ENCODE measurements at places on chromosomes 3 and 15.

GRCh38 chr3:147383617-147384016 lies 22.7 kb downstream of the ZIC4 start:
- peak; percentile 17 for DNase-seq

DNA sequence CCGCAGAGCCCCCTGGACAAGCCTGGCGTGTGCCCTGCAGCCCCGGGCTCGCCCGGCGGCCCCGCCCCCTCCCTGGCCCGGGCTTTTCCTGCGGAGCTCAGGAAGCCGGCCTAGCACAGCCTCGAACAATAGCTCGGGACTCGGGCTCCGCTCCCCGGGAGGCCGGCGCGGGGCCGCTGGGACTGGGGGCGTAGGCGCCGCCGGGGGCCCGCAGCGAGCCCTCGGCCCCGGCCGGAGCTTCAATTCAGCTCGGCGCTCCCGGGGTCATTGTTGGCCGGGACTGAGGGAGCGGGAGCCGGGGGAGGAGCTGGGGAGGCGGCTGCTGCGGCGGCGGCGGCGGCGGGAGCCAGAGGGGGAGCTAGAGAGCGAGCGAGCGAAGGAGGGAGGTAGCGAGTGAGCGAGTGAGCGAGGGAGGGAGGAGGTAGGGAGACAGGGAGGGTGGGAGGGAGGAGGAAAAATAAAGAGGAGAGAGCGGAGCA lies 41.0 kb upstream of the ROPN1 start:
- peak; percentile 65 for DNase-seq

DNA sequence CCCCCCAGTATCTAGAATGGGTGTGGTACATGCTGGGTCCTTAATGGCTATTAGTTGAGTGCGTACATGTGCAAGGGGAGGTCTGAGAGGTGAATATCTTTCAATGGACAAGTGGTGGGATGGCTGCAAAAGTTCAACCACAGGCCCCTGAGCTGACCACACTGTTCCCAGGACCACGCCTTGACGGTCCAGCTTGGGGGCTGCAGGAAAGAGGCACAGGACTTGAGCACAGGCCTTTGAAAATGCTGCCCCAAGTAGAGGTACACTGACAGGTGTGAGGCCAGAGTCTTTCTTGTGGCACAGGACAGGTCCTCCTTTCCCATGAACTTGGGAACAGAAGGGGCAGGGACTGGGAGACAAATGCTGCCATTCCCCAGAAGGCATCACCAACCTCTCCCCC lies 24.0 kb downstream of the AMOTL2 start:
- DNase-seq, result no peak

- no peak for DNase-seq
Observed at GRCh38 chr3:129432036-129432435, 3.6 kb upstream of the EFCAB12 start.

- DNase-seq, result no peak
Observed at GRCh38 chr15:95931619-95932018, 398.9 kb upstream of the NR2F2 start.

DNA sequence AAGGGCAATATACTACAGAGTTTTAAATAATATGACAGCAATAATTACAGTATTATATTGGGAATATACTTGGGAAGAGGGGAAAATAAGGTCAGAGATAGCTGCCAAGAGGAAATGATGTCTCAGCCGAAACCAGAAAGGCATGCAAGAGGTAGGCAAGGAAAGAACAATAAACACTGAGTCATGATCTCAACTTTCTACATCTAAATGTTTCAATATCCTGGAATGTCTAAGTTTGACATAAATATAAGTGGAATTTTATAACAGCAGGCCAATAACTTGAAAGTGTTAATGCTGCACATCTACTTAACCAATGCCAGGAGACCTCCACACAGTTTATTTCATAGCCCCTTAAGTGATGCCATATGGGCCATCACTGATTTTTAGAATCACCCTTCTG lies 99.8 kb upstream of the CPNE4 start:
- DNase-seq, result peak; percentile 89

GRCh38 chr15:32887090-32887489 lies 169.3 kb downstream of the GREM1 start:
- no peak for DNase-seq

DNA sequence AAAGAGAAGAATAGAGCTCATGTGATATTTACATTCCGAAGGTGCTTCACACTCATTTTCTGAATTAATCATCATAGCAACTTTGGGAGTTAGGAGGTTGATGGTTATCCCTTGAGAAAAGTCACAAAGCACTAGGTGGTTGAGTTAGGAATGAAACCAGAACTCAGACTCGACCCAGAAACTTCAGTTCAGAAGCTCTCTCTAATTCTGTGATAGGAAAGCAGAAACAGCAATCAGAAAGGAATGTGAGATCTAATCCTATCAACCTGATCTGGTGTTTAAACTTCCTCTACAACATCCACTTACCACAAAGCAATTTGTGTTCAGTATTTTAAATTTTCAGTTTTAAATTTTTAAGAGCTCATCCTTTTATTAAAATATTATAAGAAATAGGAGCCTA lies 211.2 kb downstream of the CNTN3 start:
- DNase-seq, result no peak

DNA sequence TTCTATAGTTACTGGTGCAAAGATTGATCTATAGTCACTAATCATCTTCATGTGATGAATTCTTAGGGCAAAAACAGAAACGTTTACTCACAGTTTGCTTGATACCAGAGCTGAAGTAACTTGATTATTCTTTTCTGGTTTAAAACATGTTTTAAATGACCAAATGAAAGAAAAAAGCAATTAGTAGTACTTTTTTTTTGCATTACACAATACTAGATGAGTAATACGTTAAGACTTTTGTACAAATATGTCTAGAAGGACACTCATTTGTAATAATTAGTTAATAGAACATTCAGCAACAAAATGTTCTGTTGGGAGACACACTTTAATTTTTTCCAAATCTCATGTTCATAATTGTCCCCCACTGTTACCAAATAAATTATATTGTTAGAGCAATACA lies 523.2 kb downstream of the SOX2 start:
- no peak for DNase-seq

- DNase-seq, result no peak
Observed at GRCh38 chr3:196127308-196128040, 45.6 kb upstream of the TFRC start.

DNA sequence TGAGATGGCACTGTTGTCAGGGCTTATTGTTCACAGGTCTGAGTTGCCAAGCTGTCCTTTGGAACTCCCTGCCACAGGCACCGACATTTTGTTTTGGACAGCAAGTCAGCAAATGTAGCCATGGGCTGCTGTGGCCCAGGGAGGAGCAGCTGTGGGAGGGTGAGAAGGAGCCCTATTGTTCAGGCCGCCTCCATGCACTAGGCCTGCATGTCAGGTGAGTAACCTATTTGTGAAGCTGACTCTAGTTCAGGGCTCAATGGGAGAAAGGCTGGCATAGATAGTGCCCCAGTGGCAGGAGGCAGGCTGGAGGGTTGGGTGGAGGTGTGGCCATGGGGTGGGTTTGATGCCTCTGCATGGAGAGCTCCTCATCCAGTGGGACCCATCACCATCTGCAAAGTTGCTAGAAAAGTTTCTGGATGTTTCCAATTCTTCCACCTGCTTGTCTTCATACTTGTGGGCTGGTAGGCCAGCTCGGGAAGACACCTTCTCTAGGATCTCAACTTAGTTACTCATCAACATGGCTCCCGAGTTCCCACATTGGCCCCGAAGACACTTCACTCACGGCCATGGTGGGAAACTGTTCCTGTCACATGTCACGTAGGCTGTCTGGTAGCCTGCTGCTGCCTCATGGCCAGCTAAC lies 19.5 kb downstream of the AMOTL2 start:
- DNase-seq, result no peak

DNA sequence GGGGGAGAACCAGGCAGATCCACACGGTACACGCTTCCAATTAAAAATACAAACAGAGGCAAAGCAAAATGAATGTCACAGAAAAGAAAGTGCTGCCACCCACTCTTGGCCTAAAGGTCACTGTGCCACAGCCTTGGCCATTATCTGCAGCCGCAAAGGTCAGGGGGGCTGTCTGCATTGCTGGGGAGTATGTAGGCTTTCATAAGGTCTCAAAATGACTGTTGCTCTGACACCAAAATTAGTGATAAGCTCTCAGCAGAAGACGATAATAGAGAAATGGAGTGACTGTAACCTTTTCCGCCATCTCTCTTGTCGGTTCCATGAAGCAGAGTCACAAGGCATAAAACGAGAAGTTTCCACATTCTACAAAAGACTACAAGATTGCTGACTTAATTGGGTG lies 374.2 kb upstream of the ICE2 start:
- no peak for DNase-seq

- DNase-seq, result no peak
Observed at GRCh38 chr3:112857526-112857925, 10.9 kb upstream of the CD200R1L start.

- DNase-seq, result peak; percentile 39
Observed at GRCh38 chr3:120147072-120147871, 53.0 kb upstream of the GSK3B start.

DNA sequence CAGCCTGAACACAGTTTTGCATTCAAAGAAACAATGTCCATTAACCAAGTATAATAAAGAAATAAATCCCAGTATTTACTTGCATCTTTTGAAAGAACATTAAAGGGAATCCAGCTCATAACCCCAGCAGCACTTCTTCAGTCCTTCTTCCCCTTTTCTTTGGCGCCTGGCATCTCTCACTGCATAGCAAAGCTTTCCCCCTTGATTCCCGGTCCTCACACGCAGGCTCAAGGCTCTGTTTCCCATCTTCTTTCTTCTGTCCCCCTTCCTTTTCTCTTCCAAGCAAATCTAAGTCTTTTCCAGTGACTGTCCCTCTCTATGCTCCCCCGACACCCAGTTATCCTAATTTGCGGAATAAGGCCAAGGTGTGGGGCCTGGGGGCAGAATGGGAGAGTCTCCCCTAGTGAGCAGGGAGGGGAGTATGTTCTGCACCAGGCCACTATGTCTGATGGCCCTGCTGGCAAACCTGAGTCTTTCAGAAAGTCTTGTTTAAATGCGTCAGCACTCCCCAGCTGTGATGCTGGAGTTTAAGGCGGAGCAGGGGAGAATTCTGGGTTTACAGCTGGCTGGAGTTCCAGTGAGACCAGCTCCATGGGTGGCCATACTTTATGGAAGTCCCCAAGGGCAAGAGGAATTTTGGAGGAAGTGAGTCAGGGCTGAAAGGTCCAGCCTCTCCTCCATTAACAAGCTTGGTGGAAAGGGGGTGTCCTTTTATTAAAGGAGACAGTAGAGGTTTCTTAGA lies 42.1 kb downstream of the GOLGA6A start:
- DNase-seq, result peak; percentile 81

- DNase-seq, result no peak
Observed at GRCh38 chr15:89446255-89446891, 50.0 kb downstream of the RHCG start.

- DNase-seq, result no peak
Observed at GRCh38 chr3:47151836-47152235, 12.1 kb downstream of the SETD2 start.

- DNase-seq, result peak; percentile 89
Observed at GRCh38 chr3:119240591-119241434, at the start of gene B4GALT4. Gene B4GALT4 (minus strand): TSS chr3:119240878. CDS start chr3:119230099, 10,779 bp downstream.

GRCh38 chr3:149727656-149728055 lies 24.6 kb downstream of the COMMD2 start:
- DNase-seq, result no peak

- DNase-seq, result peak; percentile 92
Observed at GRCh38 chr3:170614214-170614966, 28.5 kb upstream of the SLC7A14 start.

- no peak for DNase-seq
Observed at GRCh38 chr15:74155766-74156417, 17.6 kb upstream of the ISLR start.

DNA sequence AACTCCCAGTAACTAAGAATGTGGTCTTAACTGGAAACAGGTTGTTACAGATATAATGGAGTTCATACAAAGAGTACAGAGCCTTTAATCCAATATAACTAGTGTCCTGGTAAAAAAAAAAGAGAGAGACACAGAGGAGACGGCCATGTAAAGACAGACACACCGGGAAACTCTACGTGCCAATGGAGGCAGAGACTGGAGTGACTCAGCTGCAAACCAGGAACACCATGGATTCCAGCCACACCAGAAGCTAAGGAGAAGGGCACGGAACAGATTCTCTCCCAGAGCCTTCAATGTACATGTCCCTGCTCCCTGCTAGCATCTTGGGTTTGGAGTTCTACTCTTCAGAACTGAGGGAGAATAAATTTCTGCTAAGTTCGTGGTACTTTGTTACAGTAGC lies 4.5 kb downstream of the RNF168 start:
- peak; percentile 71 for DNase-seq

- DNase-seq, result no peak
Observed at GRCh38 chr3:178707311-178708031, 171.2 kb downstream of the KCNMB2 start.

DNA sequence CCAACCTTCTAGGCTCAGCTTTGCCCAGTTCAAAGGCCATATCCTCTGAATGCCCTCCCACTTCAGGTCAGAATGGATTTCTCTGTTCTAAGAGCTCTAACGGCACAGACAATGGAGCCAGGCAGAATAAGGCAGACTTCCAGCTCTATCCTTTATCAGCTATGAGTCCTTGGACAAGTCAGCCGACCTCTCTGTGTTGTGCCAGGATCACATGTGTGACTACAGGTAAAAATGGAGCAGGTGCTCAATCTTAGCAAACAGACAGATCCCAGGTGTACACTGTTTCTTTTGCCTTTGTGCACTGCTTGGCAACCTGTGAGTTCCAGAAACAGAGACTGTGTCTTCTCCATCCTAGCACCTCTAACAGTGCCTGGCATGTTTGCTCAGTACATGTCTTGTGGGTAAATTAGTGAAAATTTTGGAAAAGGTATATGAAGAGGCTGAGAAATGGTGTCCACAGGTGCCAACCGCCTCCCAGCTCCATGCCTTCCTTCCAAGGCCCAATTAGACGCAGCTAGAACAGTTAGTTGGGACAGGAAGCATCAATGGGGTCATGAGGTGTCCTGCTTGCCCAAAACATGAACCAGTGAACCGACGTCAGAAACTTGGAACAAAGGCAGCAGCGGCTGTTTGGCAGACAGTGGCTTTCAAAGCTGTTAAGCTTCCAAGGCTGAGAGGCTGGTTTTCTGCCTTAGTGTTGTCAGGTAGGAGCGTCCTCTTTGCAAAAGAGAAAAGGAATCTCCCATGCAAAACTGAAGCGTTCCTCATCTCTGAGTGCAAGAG lies 28.7 kb downstream of the TLE3 start:
- no peak for DNase-seq

- DNase-seq, result peak; percentile 11
Observed at GRCh38 chr3:159928071-159928491, 60.6 kb upstream of the IL12A start.

DNA sequence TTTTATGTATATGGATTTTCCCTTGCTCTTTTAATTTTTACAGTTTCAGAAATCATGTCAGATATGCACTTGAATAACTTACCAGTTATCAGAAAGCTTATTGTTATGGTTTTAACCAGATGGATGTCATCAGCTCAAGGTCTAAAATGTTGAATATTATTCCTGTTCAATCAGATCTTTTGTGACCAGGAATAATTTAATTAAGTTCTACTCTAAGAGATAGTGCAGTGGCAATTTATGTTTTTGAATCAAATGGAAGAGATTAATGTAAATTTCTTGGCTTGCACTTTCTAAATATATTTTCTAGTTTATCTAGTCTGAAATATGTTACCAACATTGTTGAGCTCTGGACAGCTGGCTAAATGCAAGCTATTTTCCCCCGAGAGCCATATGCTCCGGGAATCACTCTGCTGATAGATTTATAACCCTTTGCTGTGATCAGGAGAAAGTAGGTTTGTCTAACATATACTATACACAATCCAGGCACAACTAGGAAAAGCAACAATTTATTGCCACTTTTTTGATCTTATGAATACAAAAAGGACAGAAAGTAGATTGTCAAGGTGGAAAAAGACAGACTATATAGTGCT lies 76.8 kb upstream of the CD96 start:
- no peak for DNase-seq
